ENCODE measurements at places on chromosomes 11 and 22. TPM values are rescaled to one million over a fixed set of nuclear protein-coding genes. Genes with fewer than 3 reads are reported as not detected.

KRTAP5-1 gene
- total RNA-seq: not detected

LYVE1 gene
- total RNA-seq: not detected

OR51B5 gene
- total RNA-seq: not detected

NRGN gene
- 1.4 TPM for total RNA-seq

TEX12 gene
- not detected for total RNA-seq

GPR83 gene
- under 0.01 TPM for total RNA-seq

CREBZF gene
- 45.0 TPM for total RNA-seq

GUCY1A2 gene
- total RNA-seq: 0.34 TPM

PDGFB gene
- total RNA-seq: not detected

TRPM5 gene
- total RNA-seq: not detected

CHRNA10 gene
- 0.73 TPM for total RNA-seq

TPH1 gene
- total RNA-seq: 0.36 TPM

ZBTB16 gene
- 0.31 TPM for total RNA-seq

PIWIL4 gene
- 0.73 TPM for total RNA-seq

THY1 gene
- 2.4 TPM for total RNA-seq

TECTA gene
- 0.73 TPM for total RNA-seq

PAMR1 gene
- total RNA-seq: 1.1 TPM

CD6 gene
- 0.33 TPM for total RNA-seq

SCGB1C1 gene
- total RNA-seq: not detected

ZC3H12C gene
- 31.5 TPM for total RNA-seq

KRTAP5-3 gene
- total RNA-seq: not detected

INSC gene
- total RNA-seq: 0.62 TPM

ALX4 gene
- total RNA-seq: not detected

Measured in melanocyte of skin (primary cell).